Hematopoietic multipotent progenitor cell treated with erythropoietin and hydrocortisone succinate and interleukin-3 and kit ligand, for 8 days (in vitro differentiated cells): ENCODE measurements at places on chromosomes 7 and 10.

- DNase-seq, result no peak
Observed at GRCh38 chr7:47553309-47553708, 28.6 kb downstream of the TNS3 start.

DNA sequence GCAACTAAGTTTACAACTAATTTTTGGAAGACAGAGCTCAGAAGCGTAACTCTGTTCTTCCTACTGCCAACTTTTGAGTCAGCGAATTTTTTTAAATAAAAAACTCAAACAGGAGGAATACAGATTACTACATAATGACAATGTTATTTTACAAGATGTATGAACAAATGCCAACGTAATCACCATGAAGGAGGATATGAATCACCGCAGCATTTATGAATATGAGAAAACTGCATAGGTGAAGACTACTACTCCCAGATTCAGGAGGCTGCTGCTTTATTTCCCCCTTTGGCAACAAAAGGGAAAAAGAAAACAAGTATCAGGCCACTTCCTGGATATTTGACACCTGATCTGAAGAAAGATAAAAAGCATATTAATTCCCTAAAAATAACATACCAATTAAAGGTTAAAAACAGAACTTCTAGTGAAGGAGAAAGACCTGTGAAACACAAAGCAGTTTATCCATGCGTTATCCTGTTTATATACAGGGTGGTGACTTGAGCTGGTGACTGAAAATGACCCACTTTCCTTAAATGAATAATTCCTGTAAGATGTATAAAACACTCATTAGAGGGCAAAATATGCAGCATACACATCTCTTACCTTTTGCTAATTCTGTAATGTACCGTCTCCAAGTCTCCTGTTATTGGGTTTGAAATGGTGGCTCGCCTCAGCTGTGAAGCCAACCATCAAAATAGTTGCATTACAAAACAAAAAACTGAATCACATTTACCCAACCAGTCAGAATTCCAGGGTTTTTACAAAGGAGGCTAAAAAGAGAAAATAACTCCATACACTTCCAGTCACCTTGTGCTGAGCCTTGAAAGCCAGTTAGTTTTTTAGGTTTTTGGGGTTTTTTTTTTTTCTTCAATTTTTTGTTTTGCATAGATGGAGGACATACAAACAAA, 52.0 kb downstream of the P4HA1 start:
- no peak for DNase-seq

- no peak for DNase-seq
Observed at GRCh38 chr7:149723795-149724495, 49.4 kb downstream of the ZNF467 start.

- DNase-seq, result no peak
Observed at GRCh38 chr10:131574707-131575430, 263.3 kb upstream of the TCERG1L start.

DNA sequence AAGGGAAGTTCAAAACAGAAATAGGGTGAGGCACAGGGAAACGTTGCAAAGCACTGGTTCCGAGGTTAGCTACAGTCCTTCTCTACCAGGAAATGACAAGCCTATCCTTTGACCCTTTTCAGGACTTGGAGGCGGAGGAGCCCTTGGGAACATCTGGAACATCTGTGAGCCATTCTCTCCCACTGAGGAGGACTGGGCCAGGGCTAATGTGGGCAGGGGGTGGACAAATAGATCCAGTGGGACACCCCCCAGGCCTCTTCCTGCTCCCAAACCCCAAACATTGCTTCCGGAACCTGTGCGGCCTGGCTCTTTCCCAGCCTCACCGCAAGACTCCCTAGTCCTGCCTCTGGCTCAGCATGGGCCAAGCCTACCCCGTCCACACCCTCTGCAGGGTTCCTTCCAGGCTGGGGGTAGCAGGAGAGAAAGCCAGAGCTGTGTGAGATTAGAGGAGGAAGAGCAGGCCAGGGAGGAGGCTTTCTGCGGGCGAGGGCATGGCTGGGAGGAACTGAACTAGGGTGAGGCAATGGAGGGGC, 36.5 kb downstream of the GHRHR start:
- no peak for DNase-seq

- no peak for DNase-seq
Observed at GRCh38 chr10:119942973-119943372, 50.4 kb downstream of the SEC23IP start.

DNA sequence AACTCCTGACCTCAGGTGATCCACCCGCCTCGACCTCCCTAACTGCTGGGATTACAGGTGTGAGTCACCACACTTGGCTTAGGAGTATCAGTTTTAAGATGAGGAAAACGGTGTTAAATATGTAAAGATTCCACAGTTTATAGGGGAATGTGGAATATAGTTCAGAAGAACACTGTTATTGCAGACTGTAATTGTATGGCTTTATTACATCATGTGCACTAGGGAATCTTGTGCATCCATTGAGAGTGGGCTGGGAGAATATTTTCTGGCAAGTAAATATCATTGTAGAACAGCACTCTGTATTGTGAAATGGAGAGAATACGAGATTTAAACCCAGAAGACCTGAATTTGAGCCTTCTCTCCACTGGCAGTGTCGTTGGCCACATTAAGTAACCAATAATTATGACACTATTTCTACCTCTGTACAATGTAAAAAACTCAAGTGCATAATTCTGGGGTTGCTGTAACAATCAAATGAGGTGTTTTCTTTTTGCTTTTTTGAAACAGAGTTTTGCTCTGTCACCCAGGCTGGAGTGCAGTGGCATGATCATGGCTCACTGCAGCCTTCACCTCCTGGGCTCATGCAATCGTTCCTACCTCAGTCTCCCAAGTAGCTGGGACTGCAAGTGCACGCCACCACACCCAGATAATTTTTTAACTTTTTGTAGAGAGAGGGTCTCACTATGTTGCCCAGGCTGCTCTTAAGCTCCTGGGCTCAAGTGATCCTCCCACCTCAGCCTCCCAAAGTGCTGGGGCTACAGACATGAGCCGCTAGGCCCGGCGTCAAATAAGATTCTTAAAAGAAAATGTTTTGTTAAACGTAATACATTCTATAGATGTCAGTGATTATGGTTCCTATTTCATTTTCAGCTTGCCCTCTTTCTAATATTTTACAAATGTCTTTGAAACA, 12.0 kb upstream of the PARD3 start:
- DNase-seq, result no peak

GRCh38 chr7:155309021-155309338, 11.3 kb downstream of the INSIG1 start:
- DNase-seq, result peak; percentile 5

DNA sequence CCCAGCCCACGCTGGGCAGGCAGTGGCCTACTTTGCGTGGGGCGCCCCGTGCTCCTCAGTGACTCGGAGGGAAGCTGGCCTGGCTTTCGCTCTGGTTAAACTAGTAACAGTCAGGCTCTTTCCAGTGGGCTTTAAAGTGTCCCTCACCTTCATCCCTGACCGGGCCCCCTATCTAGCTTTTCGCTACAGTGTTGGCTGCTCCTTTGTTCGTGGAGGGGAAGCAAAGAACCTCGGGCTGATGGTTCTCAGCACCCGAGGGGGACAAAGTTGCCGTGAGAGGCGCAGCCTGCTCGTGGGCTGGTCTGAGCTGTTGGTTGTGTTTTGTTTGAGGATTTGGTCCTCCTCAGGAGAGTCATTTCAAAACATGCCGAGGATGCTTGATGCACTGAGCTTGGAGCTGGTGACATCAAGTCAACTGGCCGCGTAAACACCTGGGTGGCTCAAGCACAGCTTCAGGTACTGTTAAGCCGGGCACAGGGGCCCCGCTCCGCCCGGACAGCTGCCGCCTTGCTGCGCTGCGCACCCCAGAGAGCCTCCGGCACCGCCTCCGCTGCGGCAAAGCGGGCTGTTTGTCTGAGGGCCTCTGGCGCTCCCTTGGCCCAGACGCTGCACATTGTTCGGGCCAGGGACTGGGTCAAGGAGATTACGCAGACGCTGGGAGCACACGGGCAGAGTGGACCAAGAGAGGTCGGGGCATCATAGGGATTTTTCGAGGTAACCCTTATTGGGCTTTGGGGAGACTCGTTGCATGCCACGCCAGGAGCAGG, 1.6 kb downstream of the DLX6 start:
- DNase-seq, result no peak

GRCh38 chr10:62492012-62492869, 118.1 kb downstream of the ZNF365 start:
- DNase-seq, result peak; percentile 7

GRCh38 chr10:111275091-111275490, 198.3 kb downstream of the ADRA2A start:
- no peak for DNase-seq

- no peak for DNase-seq
Observed at GRCh38 chr7:103380395-103381191, 33.1 kb downstream of the PSMC2 start.

DNA sequence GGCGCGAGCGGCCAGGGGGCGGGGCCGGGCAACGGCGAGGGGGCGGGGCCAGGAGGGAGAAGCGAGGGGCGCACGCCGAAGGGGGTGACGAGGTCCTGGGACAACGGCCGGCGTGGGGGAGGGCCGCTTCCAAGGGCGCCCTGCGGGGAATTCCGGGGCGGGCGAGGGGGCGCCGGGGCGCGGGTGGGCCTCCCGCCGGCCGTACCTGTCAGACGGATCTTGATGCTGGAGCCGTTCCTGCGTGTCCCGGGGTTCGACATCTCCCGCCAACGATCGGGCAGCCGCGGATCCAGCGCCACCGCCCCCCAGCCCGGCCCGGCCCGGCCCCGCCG, 421 bp downstream of the SMURF1 start:
- DNase-seq, result peak; percentile 19

DNA sequence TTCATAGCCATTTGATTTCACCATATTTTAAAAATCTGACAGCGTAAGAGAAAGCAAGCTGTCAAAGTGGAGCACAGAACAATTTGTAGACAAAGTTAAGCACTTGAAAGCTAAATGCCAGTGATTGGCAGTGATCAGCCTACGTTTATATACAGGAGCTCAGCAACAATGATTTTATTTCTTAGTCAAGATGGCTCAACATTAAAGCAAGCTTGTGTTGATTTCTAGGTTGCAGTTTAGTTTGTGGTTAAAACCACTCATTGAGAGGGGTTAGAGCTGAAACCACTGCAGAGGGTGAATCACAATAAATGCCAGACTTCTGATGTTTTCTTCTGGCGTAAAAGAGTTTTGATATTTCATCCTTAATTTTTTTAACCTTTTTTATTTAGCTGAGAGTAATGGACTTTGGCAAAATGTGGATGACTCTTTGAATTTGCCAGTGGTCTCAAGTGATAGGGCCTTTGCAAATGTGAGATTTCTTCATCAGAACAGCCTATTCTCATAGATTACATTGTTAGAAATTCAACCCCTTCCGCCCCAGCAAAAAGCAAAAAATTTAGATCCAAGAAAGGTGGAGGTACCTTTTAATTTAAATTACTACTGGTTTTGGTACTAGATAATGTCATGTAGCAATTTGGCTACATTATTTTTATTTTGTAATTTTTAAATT, 73.8 kb downstream of the SHOC2 start:
- DNase-seq, result no peak

GRCh38 chr7:67414858-67415257, 418.2 kb downstream of the TYW1 start:
- no peak for DNase-seq

DNA sequence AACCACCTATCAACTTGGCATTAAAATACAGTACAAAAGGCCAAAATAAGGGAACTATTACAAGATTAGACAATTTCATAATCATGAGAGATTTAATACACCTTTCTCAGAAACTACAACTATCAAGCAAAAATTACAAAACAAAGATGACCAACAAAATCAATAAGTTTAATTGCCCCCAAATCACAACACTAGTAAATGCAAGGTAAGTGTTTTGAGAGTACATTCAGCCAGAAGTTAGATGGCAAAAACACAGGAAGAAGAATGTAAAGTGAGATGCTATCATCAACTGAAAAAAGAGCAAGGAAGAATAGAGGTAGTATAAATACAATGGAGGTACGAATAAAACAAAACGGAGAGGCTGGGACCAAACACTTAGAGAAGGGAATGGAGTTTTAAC, 3.2 kb downstream of the PNPLA8 start:
- no peak for DNase-seq

GRCh38 chr10:59580026-59580863, 129.4 kb downstream of the SLC16A9 start:
- DNase-seq, result peak; percentile 5

DNA sequence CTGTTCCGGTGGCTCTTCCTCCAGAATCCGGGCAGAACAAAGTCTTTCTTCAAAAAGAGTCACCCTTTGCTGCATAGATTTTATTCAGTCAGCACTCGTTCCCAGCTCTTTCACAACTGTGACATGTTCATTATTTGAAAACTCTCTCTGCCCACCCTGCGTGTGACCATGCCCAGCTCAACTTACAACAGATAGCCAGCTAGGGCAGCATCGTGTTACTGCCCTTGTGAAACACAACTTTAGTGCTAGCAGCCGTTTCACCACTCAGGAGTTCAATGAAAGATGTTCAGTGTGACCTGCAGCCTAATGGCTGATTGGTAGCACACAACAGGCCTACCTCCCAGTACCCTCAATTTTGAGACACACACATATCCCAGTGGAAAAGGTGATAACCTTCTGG, 57.9 kb downstream of the ZNF438 start:
- no peak for DNase-seq

GRCh38 chr10:100968863-100969186, 479 bp upstream of the SEMA4G start:
- no peak for DNase-seq

GRCh38 chr10:125828311-125828710, 5.0 kb downstream of the BCCIP start:
- DNase-seq, result no peak

- DNase-seq, result no peak
Observed at GRCh38 chr10:133030781-133031180, 56.9 kb upstream of the ADGRA1 start.

DNA sequence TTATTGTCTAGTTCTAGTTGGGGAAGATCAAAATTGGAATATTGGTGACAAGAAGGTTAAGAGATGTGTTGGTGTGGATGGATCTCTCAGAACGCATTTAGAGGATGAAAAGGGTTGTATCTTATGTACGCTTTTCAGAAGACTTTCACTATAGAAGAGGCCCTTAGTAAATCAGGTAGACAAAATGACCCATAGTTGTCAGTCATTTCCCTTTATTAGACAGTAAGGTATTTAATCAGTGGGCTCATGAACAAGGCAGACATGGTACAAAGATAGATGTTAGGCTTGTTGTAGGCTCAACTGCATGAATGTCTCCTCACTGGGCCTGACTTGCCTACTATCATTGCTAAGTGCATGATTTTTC, 359.2 kb downstream of the PHF14 start:
- no peak for DNase-seq
